Sciatic nerve (tissue), 2 donors: ENCODE measurements at places on chromosomes 13 and 19.

DNA sequence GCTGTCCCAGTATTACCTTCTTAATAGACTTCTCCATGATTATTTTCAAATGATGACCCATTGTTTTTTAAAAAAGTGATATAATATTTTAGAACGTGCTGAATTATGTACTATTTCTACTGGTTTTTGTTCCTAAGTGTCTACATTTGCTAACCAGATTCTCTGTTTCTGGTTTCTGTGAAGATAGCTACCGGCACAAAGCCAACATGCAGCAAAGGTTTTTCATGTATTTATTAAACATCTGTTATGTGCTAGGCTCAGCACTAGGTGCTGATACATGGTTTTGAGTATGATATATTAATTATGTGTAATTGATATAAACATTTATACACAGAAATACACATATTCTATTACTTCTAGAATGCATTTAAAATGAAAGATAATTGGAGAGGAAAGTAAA, 1035.6 kb downstream of the PCDH17 start:
- no peak for DNase-seq

DNA sequence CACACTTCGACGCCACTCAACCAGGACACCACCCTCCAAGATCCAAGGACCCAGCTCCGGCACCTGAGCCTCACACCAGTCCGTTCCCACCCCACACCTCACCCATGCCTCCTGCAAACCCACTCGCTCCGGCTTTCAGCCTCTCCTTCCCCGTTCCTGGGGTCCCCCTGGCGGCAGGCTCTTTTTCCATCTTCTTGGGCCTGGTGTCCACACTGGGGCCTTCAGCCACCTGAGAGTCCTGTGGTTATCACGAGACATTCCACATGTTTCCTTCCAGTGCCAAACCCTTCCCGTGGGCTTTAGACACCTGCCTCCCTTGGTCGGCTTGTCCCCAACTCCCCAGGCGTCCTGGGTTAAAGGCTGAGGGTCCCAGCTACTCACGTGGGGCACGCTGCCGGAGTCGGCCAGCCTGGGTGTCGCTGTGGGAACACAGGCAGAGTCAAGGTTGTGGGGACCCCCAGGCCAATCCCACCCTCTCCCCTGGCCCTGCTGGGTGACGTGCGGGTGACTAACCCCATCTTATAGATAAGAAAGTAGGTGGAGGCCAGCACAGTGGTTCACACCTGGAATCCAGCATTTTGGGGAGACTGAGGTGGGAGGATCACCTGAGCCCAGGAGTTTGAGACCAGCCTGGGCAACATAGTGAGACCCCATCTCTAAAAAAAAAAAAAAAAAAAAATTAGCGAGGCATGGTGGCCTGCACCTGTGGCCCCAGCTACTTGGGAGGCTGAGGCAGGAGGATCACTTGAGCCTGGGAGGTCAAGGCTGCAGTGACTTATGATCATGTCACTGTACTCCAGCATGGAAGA, 1.9 kb downstream of the JSRP1 start:
- DNase-seq, result no peak

DNA sequence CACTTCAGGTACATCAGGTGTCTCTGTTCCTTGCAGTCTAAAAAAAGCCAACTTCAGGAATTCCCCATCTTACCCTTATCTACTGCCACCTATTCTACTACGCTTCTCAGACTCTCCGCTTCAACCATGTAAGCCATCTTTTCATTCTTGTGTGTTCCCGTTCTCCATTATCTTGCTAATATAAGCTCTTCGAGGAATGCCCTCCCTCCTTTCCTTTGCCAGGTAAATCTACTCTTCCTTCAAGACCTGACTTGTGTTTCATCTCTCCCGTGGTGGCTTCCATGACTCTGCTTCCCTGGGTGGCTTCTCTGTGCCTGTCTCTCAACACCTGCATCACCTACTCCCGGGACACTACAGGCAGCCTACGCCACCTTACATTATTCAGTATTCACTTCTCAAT, 42.3 kb upstream of the MEDAG start:
- no peak for DNase-seq

DNA sequence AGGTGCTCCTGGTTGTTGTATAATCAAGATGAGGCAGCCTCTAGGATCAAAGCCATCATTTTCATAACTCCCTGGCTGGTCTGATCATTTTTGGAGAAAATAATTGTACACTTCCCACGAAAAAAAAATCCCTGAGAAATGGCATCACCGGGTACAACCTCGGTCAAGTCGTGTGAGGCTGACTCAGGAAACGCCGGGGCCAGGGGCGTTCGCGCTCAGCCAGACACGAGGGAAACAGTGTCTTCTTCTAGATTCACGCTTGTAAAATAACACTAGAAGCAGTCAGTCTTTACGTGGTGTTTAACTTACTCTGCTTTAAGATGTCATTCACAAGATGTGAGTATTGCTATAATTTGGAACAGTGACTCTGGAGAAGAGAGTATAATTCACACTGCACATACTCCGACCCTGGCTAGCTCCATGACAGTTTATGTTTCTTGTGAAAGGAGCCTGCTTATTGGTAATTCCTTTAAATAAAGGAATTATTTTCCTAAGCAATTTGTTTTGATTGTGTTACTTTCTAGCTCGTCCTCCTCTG, 109.0 kb upstream of the SOX1 start:
- peak; percentile 1 for DNase-seq

DNA sequence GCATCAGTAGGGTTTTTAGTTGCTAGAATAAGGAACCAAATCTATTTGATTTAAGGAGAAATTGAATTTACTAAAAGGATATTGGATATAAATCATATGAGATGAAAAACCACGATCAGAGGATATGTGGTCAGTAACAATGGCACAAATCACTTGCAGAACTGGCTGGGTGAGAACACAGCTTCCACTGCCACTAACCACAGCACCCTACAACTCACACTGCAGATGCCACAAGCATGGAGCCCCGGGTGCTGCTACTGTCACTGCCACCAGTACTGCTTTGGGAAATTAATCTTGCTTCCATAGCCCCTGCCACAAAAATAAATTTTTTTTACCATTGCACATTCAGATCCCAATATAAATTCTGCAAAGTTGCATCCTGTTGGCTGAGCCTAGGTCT, 40.6 kb upstream of the KLF12 start:
- DNase-seq, result no peak

DNA sequence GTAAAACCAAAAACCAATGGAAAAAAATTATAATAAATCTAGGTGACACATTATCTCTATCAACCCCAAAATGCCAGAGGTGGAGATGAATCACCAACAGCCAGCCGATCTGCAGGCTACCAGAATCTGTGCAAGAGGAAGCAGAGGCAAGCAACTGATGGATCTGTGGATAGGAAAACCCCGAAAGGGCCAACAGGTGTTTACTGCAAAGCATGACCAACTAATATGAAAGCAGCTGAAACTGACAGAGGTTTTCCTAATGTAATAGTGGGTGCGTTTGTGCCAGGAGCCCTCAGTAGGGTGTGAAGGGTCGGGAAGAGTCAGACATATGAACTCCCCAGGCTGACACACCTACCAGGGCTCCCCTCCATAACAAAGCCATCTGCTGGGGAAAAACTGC, 554.6 kb downstream of the RFC3 start:
- DNase-seq, result no peak

- DNase-seq, result no peak
Observed at GRCh38 chr19:3982701-3983541, 2.3 kb downstream of the EEF2 start.

- no peak for DNase-seq
Observed at GRCh38 chr13:30659980-30660379, 42.3 kb downstream of the USPL1 start.

- no peak for DNase-seq
Observed at GRCh38 chr19:17842663-17843291, 5.0 kb downstream of the JAK3 start.

GRCh38 chr13:45373162-45373547, 32.2 kb upstream of the TPT1 start:
- DNase-seq, result no peak

DNA sequence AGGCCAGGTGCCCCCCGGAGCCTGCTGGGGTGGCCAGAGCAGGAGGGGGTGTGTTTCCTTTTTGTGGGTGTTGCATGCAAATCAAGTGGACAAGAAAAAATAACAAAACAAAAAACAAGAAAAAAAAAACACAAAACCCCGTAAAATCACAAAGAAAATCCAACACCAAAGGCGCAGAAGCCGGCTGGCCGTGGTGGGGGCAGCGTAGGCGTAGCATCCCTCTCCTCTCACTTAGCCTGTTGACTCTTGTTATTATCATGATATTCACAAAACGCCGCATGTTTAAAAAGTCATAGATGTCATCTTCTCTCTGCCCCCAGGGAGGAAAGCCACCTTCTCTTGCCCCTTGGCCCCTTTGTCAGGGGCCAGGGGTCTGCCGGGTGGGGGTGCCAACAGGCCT, 978 bp upstream of the TGFBR3L start:
- no peak for DNase-seq

DNA sequence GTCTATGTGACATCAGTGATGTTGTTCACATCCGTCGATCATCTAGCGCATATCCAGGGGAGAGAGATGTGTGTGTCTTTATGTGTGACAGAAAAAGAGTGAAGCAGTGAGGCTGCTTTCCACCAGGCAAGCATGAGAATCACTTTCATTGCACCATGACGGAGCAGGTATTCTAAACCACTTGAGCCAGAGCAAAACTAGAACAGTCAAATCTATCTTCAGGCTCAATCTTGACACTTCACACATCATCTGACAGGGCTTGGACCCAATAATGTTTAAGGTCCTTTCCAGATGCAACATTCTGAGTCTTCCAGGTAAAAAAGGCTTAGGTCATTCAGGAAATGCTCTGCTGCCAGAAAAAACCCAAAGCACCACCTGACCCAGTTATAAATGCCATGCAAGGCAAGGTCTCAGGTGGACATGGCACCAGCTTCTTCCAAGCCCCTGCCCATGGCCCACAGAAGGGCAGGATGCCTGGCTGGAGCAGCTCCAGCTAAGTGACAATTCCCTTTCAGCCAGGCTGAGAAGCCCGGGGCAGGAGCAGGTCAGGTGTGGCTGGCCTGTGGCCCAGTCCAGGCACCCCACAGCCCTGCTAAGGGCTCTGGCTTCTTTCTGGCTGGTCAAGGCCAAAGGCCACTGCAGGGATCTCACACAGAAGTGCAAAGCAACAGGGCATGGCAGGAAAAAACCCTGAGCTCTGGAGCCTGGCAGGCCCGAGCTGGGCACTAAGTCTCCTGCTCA, 5.0 kb downstream of the ELAVL1 start:
- no peak for DNase-seq

DNA sequence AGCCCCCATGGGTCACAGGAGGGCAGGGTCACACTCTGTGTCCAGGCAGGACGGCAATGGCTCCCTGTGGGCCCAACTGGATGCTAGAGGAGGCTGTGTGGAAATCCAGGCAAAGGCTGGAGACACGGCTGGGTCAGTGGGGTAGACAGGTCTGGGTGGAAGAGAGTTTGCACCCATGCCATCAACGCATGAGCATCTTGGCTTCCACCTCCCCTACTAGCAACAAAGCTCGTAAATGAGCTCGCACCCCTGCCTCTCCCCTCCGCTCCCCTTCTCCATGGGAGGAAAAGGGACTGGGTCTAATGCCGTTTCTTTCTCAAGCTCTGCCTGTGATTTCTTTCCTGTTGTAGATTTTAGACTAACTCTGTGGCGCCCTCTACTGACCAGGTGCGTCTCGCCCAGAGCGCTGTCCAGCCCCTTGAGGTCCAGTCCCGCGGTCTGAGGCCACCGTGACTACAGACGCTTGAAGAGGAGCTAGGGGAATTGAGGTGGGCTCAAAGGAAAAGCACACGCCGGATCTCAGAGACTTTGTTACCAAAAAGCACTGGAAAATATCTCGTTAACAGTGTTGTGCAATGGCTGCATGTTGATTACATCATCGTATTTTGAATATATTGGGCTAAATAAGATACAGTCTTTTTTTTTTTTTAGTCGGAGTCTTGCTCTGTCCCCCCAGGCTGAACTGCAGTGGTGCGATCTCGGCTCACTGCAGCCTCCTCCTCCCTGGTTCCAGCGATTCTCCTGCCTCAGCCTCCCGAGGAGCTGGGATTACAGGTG, 50.7 kb upstream of the USP29 start:
- DNase-seq, result no peak

DNA sequence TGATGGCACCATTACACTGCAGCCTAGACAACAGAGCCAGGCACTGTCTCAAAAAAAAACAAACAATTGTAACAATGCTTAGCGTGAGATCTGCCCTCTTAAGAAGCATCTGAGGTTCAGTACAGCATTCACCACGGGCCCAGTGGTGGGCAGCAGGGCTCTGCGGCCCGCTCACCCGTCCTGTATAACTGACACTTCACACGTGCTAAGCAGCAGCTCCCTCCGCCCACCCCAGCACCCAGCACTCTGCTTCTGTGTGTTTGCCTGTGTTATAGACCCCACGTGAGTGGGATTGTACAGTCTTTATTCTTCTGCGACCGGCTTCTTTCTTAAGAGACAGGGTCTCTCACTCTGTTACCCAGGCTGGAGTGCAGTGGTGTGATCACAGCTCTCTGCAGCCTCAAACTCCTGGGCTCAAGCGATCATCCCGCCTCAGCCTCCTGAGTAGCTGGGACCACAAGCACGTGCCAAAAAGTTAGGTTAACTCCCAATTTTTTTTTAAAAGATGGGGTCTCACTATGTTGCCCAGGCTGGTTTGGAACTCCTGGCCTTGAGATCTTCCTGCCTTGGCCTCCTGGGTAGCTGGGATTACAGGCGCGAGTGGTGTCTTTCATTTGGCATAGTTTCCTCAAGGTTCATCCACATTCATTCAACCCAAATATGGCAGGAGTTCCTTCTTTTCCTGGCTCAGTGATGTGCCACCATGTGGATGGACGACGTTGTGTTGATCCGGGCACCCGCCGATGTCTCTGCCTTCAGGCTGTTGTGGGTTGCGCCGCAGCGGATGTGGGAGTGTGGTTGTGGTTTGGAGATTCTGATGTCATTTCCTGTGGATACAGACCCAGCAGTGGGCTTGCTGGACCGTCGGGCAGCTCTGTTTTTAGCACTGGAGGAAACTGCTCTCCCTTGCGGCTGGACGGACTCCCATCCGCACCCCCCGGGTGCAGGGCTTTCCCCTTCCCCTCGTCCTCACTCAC, 170.0 kb downstream of the KDM4B start:
- DNase-seq, result no peak

DNA sequence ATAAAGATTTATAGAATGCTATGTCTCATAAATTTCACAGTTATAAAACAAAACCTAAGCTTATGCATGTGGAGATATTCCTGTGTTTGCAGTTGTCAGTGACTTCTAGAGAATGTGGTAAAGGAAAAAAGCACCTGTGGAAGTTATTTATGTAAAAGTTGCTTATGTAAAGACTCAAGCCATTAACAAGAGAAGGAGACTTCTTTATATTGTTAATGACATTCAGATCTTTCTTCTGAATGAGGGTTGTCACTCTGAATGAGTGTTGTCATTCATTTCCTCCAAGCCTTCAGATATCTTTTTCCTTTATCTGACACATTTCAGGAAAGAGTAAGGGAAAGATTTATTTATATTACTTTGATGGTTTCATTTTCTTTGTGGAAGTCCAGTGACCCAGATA, 202.6 kb downstream of the TM9SF2 start:
- no peak for DNase-seq

GRCh38 chr19:55640043-55640576, 692 bp upstream of the ZNF580 start:
- peak; percentile 84 for DNase-seq

DNA sequence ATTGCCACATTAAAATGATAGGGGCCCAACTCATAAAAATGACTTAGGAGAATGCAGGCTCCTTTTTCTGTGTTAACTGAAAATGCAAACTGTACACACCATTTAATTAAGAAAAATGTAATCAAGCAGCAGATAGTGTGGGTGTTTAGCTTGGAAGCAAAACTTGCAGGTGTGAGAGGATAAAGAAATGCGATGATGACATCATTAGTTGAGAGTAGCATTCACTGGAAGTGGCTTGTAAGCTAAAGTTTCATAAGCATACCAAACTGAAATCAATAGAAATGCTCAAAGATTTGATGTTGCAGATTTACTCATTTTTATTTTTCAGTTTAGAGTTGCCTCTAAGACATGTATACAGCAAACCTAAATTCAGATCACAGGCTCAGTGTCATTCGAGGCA, 86.6 kb downstream of the PRR20E start:
- DNase-seq, result no peak
